Mononuclear cell (primary cell): ENCODE measurements at places on chromosomes 16 and 17. TPM values are rescaled to one million over a fixed set of nuclear protein-coding genes. Genes with fewer than 3 reads are reported as not detected.

Gene RHBDL3
- 0.73 TPM for total RNA-seq

Gene KRTAP4-9
- not detected for total RNA-seq

Gene DHRS7C
- total RNA-seq = not detected

Gene CXCL16
- 32.6 TPM for total RNA-seq

Gene TBC1D28
- total RNA-seq = not detected

Gene CEMP1
- total RNA-seq = 0.10 TPM

Gene SLFN12
- total RNA-seq = 5.9 TPM

Gene METTL22
- total RNA-seq = 19.6 TPM

Gene CHST4
- total RNA-seq = not detected

Gene TADA2A
- 12.0 TPM for total RNA-seq

Gene COQ9
- 5.6 TPM for total RNA-seq

Gene FBXO39
- 0.73 TPM for total RNA-seq

Gene NPIPA3
- total RNA-seq = not detected

Gene VAC14
- 25.0 TPM for total RNA-seq

Gene CLEC10A
- total RNA-seq = 8.6 TPM

Gene DCXR
- total RNA-seq = 25.2 TPM

Gene ABCA6
- 1.7 TPM for total RNA-seq

Gene B3GNT9
- total RNA-seq = 2.0 TPM

Gene PERCC1
- total RNA-seq = 0.84 TPM

Gene NPIPA8
- not detected for total RNA-seq

Gene GP1BA
- 4.2 TPM for total RNA-seq

Gene CARHSP1
- total RNA-seq = 22.4 TPM

Gene HCRT
- not detected for total RNA-seq

Gene CTU2
- 6.7 TPM for total RNA-seq

Gene WSCD1
- 0.21 TPM for total RNA-seq

Gene P2RX1
- total RNA-seq = 31.6 TPM

Gene PIK3R6
- total RNA-seq = 1.5 TPM

Gene ATAD5
- 4.0 TPM for total RNA-seq

Gene TMEM114
- total RNA-seq = not detected

Gene TMED6
- total RNA-seq = 1.0 TPM

Gene EVI2B
- total RNA-seq = 185 TPM

Gene CA5A
- total RNA-seq = under 0.01 TPM

Gene SECTM1
- 49.5 TPM for total RNA-seq

Gene RTN4RL1
- not detected for total RNA-seq

Gene SDK2
- 2.0 TPM for total RNA-seq

Gene GAA
- 74.7 TPM for total RNA-seq

Gene HS3ST2
- total RNA-seq = not detected

Gene BIRC5
- total RNA-seq = 0.21 TPM

Gene HES7
- not detected for total RNA-seq

Gene STX1B
- total RNA-seq = 0.63 TPM

Gene OMG
- 0.21 TPM for total RNA-seq

Gene KCNH6
- total RNA-seq = not detected

Gene MMP2
- total RNA-seq = 0.10 TPM

Gene SLC9A5
- total RNA-seq = 0.63 TPM

Gene MARCHF10
- total RNA-seq = not detected

Gene RASL10B
- total RNA-seq = 0.10 TPM

Gene FBXO47
- total RNA-seq = not detected
